ENCODE measurements at places on chromosomes 12 and 14. TPM values are rescaled to one million over a fixed set of nuclear protein-coding genes. Genes with fewer than 3 reads are reported as not detected.

The GLIPR1L1 gene
- not detected for total RNA-seq

DNA sequence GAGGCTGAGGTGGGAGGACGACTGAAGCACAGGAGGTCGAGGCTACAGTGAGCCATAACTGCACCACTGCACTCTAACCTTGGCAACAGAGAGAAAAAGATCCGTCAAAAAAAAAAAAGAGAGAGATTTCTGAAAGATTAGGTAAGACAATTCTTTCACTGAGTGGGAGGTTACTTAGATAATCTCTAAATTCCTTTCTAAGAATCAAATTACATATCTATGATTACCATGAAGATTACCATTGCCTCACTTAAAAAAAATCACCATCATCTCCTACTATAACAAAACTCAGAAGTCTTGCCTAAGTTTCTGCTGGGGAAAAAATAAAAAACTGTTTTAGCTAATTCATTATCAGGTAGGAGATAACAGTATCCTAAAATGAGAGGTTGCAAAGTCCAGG, 366.7 kb downstream of the DUSP6 start:
- DNase-seq = no peak

The CLECL1 gene
- total RNA-seq = not detected

- no peak for DNase-seq
Measured at GRCh38 chr14:103142026-103142425, 18.8 kb downstream of the TNFAIP2 start.

GRCh38 chr12:118102070-118102469, 1.7 kb downstream of the VSIG10 start:
- no peak for DNase-seq

DNA sequence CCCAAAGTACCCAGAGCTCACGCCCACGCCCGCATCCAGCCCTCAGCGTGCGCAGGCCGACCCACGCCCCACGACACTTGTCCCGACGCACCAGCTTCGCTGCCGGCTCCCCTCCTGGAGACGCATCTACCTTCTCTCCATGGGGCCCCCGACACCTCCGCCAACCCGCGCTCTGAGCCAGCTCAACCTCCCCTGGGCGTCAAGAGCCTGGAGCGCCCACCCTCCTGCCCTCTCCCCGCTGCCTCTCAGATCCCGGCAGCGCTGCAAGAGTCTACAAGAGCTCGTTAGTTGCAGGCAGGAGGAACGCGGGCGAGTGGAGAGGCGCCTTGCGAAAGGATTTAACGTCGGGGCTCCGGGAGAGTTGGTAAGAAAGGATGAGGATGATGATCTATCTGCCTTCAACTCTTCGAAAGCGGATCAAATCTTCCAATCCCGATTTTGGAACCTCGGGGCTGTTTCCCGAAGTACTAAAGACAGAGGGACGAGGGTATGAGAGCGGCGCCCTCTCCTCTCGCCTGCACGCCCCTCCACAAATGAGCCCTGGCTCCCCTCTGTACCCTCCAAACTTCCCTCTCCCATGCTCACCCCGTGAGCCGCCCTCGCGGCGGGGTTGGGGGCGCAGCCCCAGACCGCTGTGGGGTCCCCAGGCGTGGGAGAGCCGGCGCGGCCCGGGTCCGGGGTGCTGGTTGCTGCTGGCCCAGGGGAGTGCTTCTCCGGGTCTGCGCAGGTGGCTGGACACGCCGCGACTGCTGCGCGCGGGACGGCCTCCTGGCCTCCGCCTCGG, 979 bp downstream of the LTBP2 start:
- DNase-seq = no peak

DNA sequence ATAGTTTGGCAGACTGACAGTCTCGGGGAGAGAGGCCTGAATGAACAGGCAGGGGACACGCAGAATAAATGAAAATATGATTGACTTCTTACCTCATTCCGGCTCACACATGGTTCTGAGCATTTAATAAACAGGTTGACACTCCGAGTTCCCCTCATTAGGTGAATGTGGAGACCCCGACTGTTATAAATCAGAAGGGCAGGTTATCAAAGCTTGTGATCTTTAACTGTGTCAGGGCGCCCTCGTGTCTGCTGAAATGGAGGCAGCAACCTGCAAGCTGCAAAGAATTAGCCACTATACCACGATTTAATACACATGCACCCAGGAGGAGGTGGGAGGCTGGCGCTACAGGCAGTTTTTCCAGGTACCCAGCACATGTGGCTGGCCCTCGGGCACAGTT, 627.5 kb downstream of the MED13L start:
- DNase-seq = no peak

DNA sequence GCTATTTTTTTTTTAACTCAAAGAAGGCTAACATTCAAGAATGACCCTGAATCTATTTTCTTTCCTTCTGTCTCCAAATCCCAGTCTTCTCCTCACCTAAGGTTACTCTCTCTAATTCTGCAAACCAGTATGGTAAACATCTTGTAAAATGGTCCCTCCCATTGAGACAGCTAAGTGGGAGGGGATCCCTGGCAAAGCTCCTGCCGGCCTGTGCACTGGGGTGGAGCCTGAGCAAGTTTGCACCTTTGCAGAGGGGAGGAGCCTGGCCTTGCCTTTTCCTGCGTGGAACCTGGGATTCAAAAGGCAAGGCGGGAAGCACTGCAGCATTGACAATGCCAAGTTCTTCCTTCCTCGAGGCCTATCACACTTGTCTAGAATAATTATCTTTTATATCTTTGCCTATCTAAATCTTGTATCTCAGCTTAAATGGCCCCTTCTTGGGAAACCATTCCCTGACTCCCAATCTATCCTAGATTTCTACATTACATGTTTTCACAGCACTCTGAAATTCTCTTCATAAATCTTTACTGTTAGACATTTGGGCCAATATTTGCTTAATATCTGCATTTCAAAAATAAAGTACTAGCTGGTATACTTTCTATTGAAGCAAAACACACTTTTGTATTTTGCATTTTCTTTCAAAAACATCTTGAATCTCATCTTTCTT, 83.0 kb downstream of the EPS8 start:
- DNase-seq = no peak

The HCAR2 gene
- 33.6 TPM for total RNA-seq
